ENCODE measurements at places on chromosomes 1 and 21.

DNA sequence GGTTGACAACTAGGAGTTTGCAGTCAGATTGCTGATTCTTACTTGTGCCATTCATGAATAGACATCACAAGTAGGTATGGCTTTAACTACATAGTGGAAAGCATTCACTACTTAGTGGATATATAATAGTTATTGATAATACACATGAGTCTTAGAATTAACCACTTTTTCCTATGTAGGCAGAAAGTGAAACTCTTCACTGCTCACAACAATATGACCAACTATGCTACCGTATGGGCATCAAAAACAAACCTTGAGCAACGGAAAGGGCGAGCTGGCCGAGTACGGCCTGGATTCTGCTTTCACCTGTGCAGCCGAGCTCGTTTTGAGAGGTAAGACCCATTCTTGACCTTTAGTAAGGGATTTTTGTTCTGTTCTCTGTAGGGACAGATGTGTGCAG, 38.7 kb downstream of the DHX9 start:
- DNase-seq = no peak

- no peak for DNase-seq
Observed at GRCh38 chr1:156310962-156311361, 11.9 kb upstream of the VHLL start.

DNA sequence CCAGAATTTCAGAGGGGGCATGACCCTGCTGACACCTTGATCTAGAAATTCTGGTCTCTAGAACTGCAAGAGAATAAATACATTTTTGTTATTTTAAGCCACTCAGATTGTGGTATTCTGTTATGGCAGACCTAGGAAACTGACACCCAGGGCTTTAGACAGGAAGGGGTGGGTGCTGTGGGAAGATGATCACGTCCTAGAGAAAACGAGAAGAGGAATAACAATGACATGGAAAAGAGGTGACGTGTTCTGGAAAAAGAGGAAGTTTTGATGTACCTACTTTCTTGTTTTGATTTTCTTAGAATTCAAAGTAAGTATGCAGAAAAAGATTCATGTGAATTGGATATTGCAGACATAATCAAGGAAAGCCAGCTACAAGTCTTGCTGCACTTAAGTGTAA, 232.9 kb upstream of the RUNX1 start:
- DNase-seq = no peak

- DNase-seq = no peak
Observed at GRCh38 chr1:66489972-66490601, 43.9 kb upstream of the SGIP1 start.

- no peak for DNase-seq
Observed at GRCh38 chr1:6627031-6627430, 2.4 kb downstream of the THAP3 start.

Data from T-helper 17 cell (primary cell).